Hepatic stellate cell (primary cell): ENCODE measurements at places on chromosomes 6 and 20.

DNA sequence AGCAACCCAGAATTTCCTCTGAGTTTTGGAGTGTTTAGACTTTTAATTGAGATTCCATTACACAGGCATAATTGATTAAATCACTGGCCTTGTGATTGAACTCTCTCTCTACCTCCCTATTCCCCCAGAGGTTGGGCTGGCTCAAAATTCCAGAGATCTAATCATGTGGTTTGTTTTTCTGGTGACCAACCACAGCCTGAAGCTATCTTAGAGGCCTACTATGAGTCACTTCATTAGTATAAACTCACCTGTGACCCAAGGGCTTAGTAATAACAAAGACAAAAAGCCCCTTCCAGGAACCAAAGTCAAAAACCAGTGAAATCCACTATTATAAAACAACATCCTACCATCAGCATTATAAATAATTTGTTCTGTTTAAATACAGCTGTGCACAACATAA lies 992.5 kb upstream of the CITED2 start:
- no peak for DNase-seq

GRCh38 chr6:89433252-89434149 lies 549 bp downstream of the ANKRD6 start:
- DNase-seq = no peak

GRCh38 chr6:3803627-3804468 lies 45.3 kb upstream of the FAM50B start:
- DNase-seq = peak; percentile 89

- DNase-seq = peak; percentile 59
Observed at GRCh38 chr6:34360556-34360955, 31.9 kb downstream of the NUDT3 start.

DNA sequence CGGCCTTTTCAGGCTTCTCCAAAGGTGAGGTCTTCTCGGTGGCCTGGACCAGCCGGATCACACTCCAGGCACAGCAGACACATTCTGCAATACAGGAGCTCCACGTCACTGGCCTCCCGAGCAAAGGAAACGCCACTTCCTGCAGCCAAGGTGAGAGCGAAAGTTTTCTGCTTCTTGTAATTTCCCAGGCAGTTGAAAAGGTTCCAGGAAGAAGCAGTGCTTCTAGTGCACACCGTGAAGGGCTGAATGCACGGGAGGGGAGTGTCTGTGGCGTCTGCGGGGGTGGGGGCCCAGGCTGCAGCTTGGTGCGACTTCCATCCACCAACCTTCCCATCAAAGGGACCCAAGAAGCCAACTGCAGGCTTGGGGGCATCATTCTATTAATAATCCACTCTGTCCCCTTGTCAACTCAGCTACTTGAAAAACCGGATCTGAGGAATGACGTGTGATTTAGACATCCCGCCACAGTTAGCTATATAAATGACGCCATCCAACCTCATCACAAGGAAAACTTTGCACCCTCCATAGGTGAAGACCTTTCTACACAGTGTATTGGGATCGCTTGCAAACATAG lies 61.1 kb downstream of the NFATC2 start:
- DNase-seq = no peak

GRCh38 chr6:8865451-8865850 lies 430.1 kb upstream of the SLC35B3 start:
- no peak for DNase-seq

DNA sequence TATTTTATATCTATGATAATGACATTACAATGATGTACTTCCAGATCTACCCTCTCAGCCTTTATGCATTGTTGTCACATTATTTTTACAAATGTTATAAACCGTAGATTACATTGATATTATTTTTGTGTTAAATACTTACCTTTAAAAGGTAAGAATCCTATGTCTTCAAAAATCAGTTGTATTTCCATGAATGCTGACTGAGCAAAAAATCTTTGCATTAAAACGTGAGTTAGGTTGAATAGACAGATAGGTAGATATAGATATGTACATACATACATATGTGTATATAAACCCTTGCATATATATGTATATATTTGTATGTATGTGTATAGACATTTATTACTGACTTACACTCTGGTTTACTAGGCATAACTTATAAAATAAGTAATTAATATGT lies 558.2 kb downstream of the CDH26 start:
- no peak for DNase-seq

- peak; percentile 77 for DNase-seq
Observed at GRCh38 chr6:155188707-155189496, 74.9 kb upstream of the CLDN20 start.

GRCh38 chr20:64239449-64240242 lies 15.9 kb upstream of the PCMTD2 start:
- no peak for DNase-seq

DNA sequence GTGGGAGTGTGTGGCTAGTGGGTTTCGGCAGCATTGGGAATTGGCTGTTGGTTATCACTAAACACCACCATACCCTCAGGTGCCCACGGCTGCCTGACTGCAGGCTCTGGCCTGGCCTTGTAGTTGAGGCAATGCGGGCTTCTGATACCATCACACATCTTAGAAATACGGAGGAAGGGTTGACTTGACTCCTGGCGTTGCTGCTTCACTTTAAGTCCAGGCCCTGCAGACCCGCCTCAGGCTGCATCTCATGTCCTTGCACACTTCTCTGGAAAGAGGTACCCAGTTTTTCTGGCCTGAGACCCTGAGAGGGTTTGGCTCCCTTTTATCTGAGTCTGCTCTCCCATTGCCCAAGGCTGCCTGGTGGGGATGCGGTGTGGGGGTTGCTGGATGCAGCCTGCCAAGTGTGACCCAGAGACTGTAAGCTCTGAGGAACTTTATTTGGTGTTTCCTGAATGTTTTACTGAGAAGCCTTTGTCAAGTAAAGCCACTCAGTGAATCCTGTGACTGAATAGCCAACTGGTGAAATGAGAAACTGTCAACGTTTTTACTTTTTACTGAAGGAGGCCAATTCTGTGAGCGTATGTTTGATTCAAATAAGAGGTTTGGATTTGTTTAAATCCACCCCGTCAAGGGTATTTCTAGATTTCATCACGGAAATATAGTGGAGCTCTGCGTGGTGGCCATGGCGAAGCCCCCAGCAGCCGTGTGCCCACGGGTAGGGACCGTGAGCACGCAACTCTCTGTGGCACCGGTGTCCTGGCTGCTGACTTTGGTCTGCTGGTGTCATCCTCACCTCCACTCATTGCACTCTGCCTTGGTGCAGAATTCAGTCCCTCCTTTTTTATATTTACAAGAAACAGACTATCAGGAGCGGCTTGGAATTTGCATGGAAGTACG lies 160.1 kb downstream of the DTNBP1 start:
- no peak for DNase-seq

DNA sequence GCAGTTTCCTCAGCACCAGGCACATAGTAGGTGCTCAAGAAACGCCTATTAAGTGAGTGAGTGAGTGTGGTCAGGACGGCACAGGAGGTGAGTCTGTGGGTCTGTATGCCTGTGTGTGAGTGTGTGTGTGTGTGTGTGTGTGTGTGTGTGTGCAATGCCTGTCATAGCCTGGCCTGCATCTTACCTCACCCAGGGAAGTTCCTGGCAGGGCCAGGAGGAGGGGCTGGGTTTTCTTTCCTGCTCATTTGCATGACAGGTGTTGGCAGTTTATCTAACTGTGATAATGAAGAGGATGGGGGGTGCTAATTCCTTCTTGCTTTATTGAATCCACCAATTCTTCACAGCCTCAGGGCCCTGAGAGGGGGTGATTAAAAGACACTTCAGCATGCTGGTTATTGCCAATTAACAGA lies 146.7 kb upstream of the MLN start:
- no peak for DNase-seq

GRCh38 chr6:45486736-45487135 lies 109.0 kb upstream of the SUPT3H start:
- DNase-seq = no peak

DNA sequence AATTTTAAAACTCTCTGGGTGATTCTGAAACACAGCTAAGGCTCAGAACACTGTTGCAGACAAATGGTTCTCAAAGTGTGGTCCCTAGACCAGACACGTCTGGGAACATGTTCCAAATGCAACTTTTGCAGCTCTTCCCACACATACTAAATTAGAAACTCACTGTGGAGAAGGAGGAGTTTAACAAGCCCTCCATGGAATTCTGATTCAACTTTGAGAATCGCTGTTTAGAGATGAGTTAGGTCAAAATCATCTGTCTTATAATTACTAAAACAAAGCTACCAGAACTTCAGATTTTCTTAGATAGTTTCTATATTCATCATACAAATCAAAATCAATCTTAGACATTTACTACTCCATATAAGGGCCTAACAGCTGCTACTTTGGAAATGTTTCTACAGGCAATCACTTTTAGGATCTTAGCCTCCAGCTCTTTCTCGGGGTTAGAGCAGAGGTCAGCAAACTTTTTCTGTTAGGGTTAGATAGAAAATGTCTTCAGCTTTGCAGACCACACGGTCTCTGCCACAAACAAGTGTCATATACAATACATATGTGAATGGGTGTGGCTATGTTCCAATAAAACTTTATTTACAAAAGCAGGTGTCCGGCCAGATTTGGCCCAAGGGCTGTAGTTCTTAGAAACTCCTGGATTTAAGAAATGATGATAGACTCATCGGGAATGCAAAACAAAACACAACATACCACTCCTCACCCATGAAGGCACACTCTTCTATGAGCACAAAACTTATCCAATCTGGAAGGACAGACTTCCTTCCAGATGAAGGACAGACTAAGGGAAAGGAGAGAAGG lies 50.0 kb upstream of the ARHGAP18 start:
- DNase-seq = no peak

DNA sequence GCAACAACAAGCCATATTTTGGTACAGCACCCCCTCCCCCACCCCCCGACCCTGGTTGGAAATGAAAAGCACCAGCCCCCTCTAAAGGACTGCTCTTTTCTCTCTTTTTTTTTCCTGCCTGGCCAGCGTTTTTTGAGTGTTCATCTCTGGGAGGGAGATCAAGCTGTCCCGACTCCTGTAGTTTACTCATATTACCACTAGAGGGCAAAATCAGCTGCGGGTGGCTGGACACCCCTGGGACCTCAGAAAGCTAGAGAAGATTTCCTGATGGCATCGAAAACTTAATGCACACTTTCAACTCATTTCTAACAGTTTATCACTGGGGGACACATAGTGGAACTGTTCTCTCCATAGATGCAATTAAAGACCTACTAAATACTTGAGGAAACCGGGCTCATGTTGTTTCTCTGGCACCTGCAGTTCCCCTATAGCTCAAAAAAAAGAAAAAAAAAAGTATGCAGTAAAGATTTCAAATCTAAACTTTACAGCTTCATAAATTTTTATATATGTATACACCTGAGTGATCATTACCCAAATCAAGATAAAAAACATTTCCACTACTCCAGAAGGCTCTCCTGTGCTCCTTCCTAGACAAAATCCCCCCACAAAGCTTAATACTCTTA lies 24.4 kb downstream of the CNBD2 start:
- peak; percentile 83 for DNase-seq

DNA sequence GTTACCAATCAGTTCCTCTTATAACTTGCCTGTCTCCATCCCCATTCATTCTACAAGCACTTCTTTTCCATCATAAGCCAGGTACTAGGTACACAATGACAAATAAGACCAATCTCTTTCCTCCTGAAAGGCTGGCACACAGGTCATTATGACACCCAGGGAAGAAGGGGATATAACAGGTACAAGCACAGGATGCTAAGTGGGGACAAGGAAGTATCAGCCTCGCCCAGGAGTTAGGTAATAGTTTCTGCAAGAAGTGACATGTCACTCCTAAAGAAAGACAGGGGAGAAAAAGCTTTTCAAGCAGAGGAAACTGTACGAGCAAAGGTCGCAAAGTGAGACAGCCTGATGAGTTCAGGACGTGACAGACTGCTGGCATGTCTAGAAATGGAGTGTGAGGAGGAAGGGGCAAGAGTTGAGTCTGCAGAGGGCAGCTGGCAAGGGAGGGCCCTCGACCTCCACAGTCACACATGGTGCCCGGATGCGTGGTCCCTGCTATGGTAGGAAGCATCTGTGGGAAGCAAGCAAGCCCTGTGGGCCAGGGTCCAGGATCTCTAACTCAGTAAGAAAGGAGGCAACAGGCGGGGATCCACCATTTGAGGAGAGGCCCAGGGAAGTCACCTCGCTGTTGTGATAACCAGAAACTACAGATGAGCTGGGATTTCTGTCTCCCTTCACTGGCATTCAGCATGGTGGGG lies 40.4 kb downstream of the GPLD1 start:
- DNase-seq = no peak

DNA sequence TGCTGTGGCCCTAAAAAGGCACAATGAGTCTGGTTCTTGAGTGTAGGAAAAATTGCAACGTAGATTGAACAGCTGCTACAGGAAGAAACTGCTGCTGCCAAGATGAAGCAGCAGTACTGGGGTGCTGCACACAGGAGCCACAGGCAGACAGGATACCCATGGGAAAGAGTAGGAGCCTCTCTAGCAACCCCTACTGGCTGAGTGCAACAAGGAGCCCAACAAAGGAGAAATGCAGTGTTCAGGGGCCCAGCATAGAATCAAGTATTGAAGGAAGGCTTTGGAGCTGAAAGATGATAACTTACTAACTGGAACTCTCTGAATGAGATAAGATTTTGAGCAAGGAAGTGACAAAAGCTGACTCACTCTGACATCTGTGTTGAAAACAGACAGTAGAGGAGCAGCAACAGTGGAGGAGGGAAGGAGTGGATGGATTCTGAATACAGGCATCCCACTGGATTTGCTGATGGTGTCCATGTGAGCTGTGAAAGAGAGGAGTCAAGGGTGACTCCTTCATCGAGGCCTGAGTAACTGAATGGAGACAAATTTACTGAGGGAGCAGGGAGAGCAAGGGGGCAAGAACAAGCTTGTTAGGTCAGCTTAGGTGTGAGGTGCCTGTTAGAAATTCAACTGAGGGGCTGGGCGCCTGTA lies 534.7 kb upstream of the JARID2 start:
- DNase-seq = peak; percentile 58

DNA sequence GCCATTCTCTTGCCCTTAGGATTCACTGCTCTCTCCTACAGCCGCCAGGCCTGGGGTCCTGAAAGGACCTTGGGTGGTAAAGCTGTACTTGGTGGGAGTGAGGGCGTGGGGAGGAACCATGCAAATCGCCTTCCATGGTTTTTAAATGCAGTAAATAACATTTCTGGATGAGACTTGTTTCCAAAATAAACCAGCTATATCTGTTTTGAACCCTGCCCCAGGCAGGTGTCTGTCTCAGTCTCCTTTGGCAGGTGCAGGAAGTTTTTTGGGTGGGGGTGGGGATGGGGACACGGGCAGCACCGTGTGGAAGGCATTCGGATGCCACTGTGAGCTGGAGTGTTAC lies 14.3 kb downstream of the ITPA start:
- DNase-seq = no peak

- DNase-seq = no peak
Observed at GRCh38 chr6:136963259-136963658, 41.2 kb downstream of the SLC35D3 start.

DNA sequence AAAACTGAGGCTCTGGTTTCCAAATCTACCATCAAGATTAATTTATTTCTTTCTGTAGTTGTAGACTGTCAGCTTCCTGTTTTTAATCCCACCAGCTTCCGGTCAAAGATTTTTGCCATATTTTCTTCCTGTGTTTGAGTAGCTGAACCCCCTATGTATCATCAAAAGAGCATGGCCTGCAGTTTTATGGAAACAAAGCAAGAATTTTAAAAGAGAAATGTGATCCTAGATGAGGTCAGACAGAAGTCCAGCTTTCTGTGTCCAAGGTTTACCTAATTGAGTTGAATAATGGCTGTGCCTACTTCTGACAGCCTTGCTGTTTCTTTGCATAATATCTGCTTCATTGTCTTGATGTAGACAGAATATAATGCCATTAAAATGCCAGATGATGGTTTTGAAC lies 163.7 kb downstream of the CARMIL1 start:
- no peak for DNase-seq
